ENCODE measurements at places on chromosomes 7 and 10.

DNA sequence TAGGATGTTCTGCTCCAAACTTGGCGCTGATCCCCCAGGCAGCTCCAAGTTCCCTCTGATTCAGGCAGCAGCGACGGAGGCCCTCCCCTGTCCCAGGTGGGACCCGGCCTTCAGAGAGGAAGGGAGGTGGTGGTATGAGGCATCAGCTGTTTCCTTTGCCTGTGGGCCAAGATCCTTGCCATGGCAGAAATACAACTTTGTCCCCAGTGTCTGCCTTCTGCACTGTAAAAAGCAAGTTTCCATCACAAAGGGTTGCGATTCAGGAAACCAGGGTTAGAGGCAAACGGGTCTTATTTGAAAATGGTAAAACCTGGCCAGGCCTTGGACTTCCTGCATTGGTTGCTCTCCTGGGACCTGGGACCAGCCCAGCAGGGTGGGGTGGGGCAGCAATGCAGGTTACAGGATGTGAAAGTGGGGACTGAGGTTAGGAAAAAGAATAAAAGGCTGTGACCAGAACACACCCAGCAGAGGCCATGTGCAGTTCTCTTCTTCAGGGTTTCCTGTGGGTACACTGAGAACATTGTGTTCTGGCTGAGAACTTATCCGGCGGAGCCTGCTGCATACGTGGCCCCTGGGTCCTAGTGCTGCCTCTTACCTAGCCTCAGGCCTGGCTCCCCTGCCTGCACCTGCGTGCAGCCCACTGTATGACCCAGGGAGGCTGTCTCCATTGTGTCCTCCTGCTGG, 25.1 kb upstream of the DDIT4 start:
- no peak for DNase-seq

- no peak for DNase-seq
These were observed 583.5 kb upstream of the MKI67 start for GRCh38 chr10:128709686-128710085.

DNA sequence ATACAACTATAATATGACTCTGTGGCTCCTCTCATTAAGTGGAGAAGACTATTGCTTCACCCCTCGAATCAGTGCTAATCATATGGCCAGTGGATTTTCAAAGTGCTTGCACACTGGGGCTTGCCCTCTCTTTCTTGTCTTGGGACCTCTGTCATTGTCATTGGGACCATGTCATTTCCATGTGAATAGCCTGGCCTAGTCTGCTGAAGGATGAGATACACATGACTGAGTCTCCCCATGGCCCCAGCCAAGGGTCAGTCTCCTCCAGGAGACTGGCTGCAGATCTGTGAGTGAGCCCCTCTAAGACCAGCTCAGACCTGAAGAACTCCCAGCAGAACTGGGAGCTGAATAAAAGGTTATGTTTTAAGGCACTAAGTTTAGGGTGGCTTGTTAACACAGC, 39.5 kb downstream of the PKD1L1 start:
- no peak for DNase-seq

DNA sequence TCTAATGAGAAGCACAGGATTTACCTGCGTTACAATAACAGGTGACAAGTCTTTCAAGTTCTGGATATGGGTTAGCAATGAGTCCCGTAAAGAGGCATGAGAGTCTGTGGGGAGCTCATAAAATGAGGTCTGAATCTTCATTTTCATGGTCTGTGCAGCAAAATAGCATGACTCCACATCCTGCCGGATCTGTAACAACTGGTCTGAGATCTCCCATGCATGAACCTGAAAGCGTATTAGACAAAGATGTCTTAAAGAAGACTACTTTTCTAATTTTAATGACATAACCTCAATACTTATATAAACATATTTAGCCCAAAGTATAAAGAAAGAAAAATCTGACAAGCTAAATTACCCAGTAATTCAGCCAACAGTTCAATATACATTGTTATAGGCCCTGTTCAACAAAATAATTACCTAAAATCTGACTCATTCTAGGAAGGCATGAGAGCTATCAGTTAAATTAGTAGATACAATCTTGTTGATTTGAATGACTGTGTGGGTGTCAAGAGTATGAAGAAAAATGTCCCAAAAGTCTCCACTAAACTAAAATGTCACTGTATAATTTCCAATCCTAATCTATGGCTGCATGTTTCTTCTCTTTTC, 36.9 kb downstream of the TNPO3 start:
- DNase-seq = no peak

DNA sequence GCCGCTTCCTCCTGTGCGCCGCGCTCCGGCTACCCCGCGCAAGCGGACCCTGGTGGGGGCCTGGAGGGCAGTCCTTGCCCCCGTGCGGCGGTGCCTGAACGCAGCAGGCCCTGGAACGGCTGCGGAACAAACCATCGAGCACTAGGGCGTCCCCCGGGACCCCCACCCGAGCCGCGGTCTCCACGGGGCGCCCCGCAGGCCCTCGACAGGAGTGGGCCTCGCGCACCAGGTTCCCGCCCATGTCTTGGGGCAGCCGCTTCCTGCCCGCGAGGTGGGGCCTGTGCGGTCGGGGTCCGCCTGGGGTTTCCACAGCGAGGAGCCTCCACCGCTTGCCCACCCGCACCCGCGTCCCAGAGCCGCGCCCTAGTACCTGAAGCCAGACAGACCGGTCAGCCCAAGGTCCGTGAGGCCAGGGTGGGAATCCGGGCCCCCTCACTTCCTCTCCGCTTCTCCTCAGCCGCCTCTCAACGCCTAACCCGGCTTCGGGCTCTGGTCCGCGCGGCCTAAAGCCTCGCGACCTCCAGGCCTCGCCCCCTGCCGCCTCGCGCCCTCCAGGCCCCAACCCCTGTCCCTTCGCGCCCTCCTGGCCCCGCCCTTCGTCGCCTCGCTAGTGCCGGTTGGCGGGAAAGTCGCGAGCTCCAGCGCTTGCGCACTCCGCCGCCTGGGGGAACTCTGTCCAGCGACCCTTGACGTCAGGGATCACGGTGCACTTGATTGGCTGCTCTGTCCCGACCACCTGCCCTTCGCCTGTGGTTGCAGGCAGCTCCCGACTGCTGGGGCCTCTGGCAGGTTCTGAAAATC, 7.0 kb upstream of the GBX1 start:
- DNase-seq = peak; percentile 11

DNA sequence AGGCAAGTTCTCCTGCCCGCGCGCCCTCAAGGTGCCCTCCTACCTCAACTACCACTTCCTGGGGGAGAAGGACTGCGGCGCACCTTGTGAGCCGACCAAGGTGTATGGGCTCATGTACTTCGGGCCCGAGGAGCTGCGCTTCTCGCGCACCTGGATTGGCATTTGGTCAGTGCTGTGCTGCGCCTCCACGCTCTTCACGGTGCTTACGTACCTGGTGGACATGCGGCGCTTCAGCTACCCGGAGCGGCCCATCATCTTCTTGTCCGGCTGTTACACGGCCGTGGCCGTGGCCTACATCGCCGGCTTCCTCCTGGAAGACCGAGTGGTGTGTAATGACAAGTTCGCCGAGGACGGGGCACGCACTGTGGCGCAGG, 1.4 kb downstream of the FZD1 start:
- no peak for DNase-seq

DNA sequence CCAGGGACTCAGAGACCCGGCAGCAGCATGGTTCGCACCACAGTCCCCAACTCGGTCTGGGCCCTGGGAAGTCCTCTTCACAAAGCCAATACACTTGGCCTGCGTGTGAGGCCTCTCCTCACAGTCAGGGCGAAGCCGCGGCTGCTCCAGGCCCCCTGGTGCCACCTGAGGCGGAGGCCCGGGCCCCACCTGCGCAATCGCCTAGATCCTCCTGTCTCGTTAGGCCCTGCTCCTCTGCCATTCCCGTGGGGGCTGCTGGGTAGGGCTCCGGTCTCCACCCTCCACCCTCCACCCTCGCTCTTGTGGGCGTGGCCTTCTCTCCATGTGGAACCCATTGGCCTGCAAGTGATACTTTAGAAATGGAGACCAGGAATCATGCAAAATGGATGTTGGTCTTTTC, 553.3 kb downstream of the INHBA start:
- no peak for DNase-seq

GRCh38 chr7:32242436-32242835, 172.2 kb upstream of the PDE1C start:
- no peak for DNase-seq

DNA sequence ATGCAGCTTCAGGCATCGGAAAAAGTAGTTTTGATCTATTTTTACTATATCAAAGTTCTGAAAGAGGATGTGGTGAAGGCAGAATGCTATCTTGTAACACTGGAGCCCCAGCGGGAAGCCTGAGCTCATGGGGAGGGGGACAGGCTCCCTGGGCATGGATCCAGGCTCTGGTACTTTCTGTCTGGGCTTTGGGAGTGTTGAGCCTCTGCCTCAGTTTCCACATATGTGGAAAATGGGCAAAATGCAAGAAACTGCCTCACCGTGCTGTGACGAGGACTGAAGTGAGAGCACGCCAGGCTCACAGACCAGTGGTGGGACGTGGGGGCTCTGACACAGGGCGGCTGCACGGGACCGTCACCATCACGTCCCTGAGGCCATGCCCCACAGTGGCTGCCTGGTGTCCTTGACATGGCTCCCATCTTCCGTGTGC, 182.9 kb upstream of the SHH start:
- no peak for DNase-seq

- DNase-seq = no peak
These were observed 61.7 kb upstream of the PPIF start for GRCh38 chr10:79285315-79286197.

DNA sequence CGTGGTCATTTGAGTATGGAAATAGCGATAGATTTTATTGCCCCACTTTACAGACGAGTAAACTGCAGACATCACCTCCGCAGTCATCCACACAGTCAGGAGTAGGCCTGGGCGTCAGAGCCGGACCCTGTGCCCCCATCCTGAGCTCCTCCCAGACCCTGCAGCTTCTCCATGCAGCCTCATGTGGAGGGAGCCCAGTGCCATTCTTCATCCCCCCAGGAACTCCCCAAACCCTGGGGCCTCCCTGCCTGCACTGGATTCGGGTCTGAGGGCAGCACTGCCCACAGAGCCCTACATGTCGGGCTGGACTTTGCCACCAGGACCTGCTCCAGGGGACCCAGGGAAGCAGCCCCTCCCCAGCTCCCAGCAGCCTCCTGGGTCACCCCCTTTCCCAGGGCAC, 100.8 kb downstream of the MKI67 start:
- DNase-seq = no peak

All from IMR-90 (cell line).